ENCODE measurements at places on chromosomes 3 and 15.

- DNase-seq = no peak
These were observed 76.0 kb upstream of the SLC25A26 start for GRCh38 chr3:66144568-66145407.

DNA sequence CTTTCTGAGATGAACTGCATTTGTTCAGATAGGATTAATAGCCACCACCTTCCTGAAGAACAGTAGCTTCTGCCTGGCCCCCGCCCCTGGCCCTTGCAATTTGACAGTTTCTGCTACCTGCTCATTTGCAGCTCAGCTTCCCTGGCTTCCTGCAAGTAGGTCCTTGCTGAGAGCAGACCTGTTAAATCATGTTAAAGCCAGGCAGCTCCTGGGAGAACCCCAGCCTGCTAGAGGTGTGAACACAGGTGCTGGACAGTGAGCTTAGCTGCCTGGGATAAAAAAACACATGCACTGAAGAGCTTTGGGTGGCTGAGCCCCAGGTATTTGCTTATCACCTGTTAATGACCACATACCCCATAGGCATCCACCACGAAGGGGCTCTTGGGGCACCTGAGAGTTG lies 143.4 kb downstream of the PTPRG start:
- DNase-seq = no peak

- DNase-seq = no peak
These were observed 408.6 kb downstream of the PDCD6IP start for GRCh38 chr3:34207002-34207401.

- DNase-seq = no peak
These were observed 317.5 kb upstream of the SLCO3A1 start for GRCh38 chr15:91535856-91536500.

GRCh38 chr15:45384700-45385099 lies 6.4 kb upstream of the GATM start:
- DNase-seq = no peak

DNA sequence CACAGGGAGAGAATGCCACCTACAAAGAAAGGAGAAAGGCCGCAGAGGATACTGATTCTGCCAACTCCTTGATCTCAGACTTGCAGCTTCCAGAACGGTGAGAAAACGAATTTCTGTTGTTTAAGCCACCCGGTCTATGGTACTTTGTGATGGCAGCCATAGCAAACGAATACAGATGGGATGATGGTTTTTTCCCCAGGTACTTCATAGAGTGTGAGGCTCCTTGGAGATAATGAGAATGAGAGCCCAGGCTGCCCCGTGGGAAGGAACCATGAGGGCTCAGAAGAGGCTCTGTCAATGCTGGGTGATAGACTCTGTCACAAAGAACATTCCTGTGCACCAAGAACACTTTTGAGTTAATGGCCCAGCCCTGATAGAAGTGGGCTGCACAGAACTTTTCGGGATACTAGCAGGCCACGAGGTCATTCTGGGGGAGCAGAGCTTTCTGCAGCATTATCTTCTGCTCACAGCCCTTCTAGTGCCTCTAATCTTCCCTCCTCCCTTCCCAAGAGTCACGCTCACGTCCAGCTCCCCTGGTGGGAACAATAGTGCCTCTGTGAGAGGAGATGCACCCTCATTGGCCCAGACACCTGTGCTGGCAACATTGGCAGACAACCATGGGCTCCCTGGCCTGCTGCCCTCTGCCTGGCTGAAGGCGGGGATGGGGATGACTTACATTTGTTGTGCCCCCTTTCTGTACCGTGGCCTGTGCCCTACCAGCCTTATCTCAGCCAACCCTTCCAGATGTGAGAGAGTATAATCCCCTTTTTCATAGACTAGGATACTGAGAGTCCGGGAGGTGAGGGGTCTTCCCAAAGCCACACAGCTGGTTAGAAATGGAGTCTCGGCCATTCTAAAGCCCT lies 5.2 kb upstream of the RLBP1 start:
- DNase-seq = no peak

DNA sequence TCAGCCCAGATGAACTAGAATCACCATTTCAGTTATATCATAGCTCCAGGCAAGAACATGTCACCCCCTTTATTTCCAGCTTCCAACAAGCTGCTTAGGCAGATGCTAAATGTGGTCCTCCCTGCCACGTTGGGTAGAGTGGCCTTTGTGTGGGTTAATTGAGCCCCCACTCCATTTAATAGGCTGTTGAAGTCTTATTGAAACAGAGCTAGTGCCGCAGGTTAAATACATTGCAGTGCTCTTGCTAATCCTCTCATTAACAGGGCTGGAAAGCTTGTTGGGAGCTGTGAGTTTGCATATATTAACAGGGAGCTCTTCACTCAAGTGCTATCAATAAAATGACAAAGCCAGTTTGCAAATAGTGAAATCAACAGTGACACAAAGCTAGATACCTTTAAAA lies 248.4 kb upstream of the CMC1 start:
- DNase-seq = no peak

All from head of caudate nucleus (tissue), 42 donors.